ENCODE measurements at places on chromosomes 12 and 14. TPM values are rescaled to one million over a fixed set of nuclear protein-coding genes. Genes with fewer than 3 reads are reported as not detected.

GRCh38 chr14:99937475-99938244 is 127.6 kb upstream of the EVL start:
- DNase-seq: no peak

The CLEC4C gene
- 0.18 TPM for polyA plus RNA-seq

The GSKIP gene
- polyA plus RNA-seq: 18.6 TPM

DNA sequence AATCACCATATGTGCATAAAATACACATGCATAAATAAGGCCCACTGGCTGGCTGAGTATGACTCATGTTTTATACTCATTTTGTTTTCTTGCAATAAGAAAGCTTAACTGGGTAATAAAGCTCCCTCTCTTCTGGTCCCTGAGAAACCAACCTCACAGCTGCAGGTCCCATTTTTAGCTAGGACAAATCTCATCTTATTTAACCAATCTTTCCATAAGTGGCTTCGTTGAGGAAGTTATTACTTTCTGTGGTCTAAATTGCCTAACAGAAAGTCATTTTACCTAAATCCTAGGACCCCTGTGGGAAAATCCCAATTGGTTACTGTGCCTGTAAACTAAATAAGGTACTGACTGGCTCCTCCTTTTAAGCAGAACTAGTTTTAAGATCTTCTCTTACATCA is 232.8 kb upstream of the FBXO33 start:
- no peak for DNase-seq

The MSI1 gene
- polyA plus RNA-seq: 12.9 TPM

DNA sequence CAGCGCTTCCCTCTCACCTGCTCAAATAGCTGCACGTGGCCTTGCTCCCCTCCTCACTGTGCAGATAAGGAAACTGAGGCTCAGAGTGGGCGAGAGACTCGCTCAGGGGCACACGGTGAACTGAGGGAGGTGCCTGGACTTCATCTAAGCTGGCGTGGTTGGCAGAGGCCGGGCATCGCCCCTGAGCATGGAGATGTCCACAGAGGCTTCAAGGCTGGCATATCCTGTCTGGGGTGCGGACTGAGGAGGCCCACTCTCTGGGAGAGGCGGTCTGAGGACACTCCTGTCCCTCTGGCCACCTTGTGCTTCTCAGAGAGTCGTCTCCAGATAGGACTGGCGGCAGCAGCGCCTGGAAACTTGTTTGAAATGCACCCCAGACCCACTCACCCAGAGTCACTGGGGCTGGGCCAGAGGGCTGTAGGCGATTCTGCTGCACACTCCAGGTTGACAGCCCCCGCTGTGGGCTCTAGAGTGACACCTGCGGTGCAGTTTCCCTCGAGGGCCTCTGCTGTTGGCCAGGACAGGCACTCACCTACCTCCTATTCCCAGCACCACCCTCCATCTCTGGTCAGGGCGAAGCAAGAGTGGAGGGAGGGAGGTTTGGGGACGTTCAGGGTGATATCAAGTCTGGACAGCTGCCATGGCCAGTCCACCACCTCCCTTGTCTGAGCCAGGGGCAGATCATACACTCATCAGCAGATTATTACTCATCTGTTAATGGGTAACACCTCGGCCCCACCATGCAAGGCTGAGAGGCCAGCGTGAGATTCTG is 11.2 kb upstream of the LBHD2 start:
- DNase-seq: no peak
